ENCODE measurements at places on chromosomes 3 and 15. TPM values are rescaled to one million over a fixed set of nuclear protein-coding genes. Genes with fewer than 3 reads are reported as not detected.

DNA sequence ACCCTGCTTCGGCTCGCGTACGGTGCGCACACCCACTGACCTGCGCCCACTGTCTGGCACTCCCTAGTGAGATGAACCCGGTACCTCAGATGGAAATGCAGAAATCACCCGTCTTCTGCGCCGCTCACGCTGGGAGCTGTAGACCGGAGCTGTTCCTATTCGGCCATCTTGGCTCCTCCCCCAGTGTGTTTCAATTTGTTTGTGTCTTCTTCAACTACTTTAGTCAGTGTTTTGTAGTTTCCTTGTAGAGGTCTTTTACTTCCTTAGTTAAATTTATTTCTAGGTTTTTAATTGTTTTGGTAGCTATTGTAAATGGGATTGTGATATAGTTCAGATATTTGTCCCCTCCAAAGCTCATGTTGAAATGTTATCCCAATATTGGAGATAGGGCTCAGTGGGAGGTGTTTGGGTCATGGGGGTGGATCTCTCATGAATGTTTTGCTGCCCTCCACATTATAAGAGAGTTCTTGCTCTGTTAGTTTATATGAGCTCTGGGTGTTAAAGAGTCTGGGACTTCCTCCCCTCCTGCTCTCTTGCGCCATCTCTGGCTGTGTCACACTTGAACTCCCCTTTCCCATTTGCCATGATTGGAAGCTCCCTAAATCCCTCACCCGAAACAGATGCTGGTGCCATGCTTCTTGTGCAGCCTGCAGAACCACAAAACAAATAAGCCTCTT is 304.4 kb downstream of the DOCK3 start:
- DNase-seq, result no peak
- H3K27ac ChIP-seq, result no peak overlapping the region
- H3K4me3 ChIP-seq, result no peak overlapping the region
- H3K36me3 ChIP-seq, result no peaks in the 10 kb centered on the region
- no peaks in the 10 kb centered on the region for H3K27me3 ChIP-seq

GRCh38 chr15:40558952-40559742 is 5.7 kb downstream of the CCDC32 start:
- DNase-seq, result no peak
- peaks cover 11% of the 10 kb centered on the region for H3K4me1 ChIP-seq
- peaks cover 6% of the 10 kb centered on the region for H3K36me3 ChIP-seq
- no peaks in the 10 kb centered on the region for H3K27me3 ChIP-seq

- peaks cover 8% of the 10 kb centered on the region for H3K27me3 ChIP-seq
- H3K4me1 ChIP-seq, result peaks cover 4% of the 10 kb centered on the region
- no peaks in the 10 kb centered on the region for H3K36me3 ChIP-seq
- no peak overlapping the region for H3K27ac ChIP-seq
- no peak overlapping the region for H3K4me3 ChIP-seq
- DNase-seq, result no peak
Measured at GRCh38 chr15:83249030-83249343, 35.5 kb downstream of the BNC1 start.

DNA sequence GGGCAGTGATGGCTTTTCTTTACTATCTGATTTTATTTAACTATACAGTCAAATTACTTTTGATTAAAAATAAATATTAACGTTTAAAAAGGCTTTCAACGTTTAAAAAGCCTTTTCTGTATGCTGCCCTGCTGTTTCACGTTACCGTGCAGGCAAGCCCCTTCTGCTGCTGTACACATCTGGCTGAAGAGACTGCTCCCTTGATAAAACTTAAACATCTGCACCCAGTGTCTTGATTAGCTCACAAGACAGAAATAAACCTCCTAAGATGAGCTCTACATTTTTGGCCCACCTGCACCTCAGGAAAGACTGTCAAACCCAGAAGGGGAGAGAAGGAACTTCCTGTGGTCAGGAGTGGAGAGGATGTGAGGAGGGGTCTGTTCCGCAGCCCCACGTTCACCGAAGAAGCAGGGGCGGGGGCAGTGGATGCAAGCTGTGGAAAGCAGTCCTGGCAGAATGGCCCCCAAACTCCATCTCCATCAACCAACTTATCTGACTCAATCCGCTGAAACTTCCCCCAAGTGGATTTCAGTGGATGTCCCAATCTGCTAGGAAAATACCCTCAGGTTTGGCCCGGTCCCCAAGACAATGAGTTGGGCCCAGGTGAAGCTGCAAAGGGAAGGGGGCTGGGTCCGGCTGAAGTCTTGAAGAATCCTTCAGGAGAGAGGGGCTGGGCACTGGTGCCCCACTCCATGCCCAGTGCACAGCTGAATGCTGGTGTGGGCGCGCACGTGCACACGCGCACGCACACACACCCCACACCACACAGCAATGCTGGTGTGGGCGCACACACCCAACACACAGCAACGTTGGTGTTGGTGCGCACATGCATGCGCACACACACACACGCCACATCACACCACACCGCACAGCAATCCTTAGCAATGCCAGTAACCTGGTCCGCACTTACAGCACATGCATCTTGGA is 88.6 kb downstream of the LRIG1 start:
- no peak for DNase-seq
- no peak overlapping the region for H3K27ac ChIP-seq
- H3K4me3 ChIP-seq, result no peak overlapping the region
- H3K4me1 ChIP-seq, result peaks cover 11% of the 10 kb centered on the region

GRCh38 chr3:51340013-51340829 is 44.9 kb upstream of the MANF start:
- H3K4me1 ChIP-seq, result peaks cover 23% of the 10 kb centered on the region
- H3K36me3 ChIP-seq, result no peaks in the 10 kb centered on the region

GRCh38 chr3:77039606-77040171 is at the start of gene ROBO2:
ROBO2 (plus strand) TSS chr3:77040099; CDS start chr3:77040786, 687 bp downstream.
- no peak for DNase-seq
- H3K4me1 ChIP-seq, result peaks cover 8% of the 10 kb centered on the region
- peaks cover 15% of the 10 kb centered on the region for H3K27me3 ChIP-seq
- no peak within 1 kb of the TSS for H3K27ac ChIP-seq
- H3K4me3 ChIP-seq, result peak within 1 kb of the TSS; percentile 60
- no peaks in the 10 kb centered on the region for H3K36me3 ChIP-seq

DNA sequence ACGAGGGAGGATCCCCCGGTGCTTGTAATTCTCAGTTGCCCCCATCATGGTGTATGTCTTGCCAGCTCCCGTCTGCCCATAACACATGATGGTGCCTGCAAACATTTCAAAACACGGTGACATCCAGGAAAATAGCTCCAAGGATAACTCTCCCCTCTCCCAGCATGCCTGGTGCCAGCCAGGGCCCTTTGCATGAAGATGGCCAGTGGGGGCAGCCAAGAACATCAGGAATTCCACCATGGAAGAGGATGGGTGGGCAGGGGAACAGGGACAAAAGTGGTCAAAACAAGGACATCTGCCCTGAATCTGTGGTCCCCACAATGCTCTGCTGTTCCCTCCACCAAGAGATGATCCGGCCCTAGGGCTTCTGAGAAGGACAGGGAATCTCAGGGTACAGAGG is 9.0 kb downstream of the KIF9 start:
- H3K27me3 ChIP-seq, result no peaks in the 10 kb centered on the region
- no peak for DNase-seq
- no peaks in the 10 kb centered on the region for H3K36me3 ChIP-seq
- H3K4me3 ChIP-seq, result no peak overlapping the region
- H3K4me1 ChIP-seq, result no peaks in the 10 kb centered on the region

DNA sequence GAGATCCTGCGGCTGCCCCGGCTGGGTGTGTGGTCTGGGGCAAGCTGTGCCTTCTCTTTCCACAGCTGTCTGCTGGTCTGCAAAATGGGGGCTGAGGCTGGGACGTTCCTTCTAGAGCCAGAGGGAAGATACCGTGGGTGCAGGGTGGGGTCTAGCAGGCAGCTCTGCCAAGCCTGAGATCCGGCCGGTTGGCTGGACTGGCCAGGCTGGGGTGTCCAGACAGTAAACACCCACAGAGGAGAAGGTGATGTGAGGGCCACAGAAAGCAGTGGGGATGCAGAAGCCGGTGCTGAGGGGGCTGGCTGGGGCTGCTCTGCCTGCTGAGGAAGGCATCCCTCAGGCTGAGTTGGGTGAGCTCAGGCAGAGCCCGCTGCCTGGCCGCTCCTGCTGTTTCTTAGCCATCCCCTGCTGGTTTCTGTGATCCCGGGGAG is 46.1 kb downstream of the FBLN2 start:
- peaks cover 18% of the 10 kb centered on the region for H3K4me1 ChIP-seq
- no peak overlapping the region for H3K4me3 ChIP-seq
- no peaks in the 10 kb centered on the region for H3K27me3 ChIP-seq
- DNase-seq, result no peak
- no peak overlapping the region for H3K27ac ChIP-seq

GRCh38 chr3:46300461-46300789 is 53.5 kb upstream of the CCR2 start:
- no peaks in the 10 kb centered on the region for H3K27me3 ChIP-seq
- H3K4me1 ChIP-seq, result peaks cover 18% of the 10 kb centered on the region
- H3K4me3 ChIP-seq, result no peak overlapping the region
- no peaks in the 10 kb centered on the region for H3K36me3 ChIP-seq

- H3K36me3 ChIP-seq, result no peaks in the 10 kb centered on the region
- no peak overlapping the region for H3K27ac ChIP-seq
- no peak for DNase-seq
Measured at GRCh38 chr3:13670292-13670691, 121.4 kb downstream of the FBLN2 start.

- no peak for DNase-seq
- no peak overlapping the region for H3K4me3 ChIP-seq
- peaks cover 1% of the 10 kb centered on the region for H3K36me3 ChIP-seq
- no peaks in the 10 kb centered on the region for H3K27me3 ChIP-seq
- no peaks in the 10 kb centered on the region for H3K4me1 ChIP-seq
Measured at GRCh38 chr3:195221015-195221853, 49.7 kb downstream of the XXYLT1 start.

DNA sequence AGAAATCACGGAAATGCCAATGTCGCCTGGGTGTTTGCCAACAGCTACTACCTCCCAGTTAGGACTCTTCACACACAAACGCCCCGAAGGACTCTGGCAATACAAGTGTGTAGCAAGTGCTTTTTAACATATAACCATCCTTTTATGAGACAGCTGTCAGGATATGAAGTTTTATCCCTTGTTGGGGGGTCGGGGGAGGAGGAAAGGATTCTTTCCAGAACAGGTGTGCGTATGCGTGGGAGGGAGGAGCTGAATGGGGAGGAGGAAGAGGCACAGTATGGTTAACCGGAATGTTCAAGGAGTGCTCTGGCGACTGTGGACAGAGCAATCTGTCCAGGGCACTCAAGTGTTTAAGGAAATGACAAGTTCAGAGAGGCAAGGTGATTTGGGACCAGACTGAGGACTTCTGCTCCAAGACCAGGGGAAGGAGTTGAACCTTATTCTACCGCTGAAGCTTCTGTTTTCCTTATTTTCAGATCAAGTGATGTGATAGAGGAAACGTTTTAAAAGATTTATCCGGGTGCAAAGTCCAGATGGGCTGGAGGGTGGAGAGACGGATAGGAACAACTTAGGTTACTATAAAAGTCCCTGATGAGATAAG is 1.3 kb downstream of the TSPAN3 start:
- H3K27ac ChIP-seq, result peak overlapping the region; percentile 42
- H3K4me3 ChIP-seq, result peak overlapping the region; percentile 73
- H3K27me3 ChIP-seq, result no peaks in the 10 kb centered on the region

DNA sequence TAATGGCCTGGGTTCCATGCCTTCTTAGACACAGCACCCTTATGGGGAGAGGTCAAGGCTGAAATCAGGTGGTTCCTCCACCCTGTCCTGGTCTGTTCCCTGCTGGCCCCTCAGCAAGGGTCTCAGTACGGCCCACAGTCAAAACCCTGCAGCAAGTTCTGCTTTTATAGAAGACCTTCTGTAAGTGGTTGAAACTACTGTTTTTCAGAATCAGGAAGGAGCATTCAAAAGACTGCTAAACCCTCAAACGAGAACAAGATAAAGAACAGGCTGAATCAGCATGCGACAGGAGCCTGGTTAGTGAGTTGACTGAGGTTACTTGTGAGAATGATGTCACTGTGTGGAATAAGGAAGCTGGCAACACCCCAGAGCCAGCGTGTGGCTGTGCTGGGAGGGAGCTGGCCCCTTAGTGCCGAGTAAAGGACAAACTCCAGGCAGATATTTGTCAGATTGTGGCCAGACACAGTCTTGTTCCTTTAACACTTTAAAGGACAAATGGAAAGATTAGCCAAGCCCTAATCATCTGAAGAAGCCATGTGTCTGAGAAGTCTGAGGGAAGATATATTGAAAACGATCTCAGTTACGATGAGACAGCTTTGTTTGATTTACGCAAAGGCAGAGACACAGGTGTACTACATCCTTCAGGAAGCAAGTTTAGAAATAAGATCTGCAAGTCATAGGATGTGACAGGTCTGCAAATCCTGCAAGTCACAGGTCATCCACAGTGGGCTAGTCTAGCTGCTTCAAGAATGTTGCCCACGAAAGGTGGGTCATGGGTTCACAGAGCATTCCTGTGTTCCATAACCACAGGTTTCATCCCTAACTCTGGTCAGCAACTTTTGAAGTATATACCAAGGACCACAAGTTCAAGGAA is 54.0 kb downstream of the B3GNT5 start:
- no peaks in the 10 kb centered on the region for H3K27me3 ChIP-seq
- H3K27ac ChIP-seq, result no peak overlapping the region
- H3K4me1 ChIP-seq, result peaks cover 15% of the 10 kb centered on the region
- DNase-seq, result no peak

GRCh38 chr3:182735672-182736071 is 57.6 kb upstream of the ATP11B start:
- DNase-seq, result no peak
- H3K4me1 ChIP-seq, result peaks cover 20% of the 10 kb centered on the region
- H3K27me3 ChIP-seq, result no peaks in the 10 kb centered on the region
- no peaks in the 10 kb centered on the region for H3K36me3 ChIP-seq

GRCh38 chr3:37463163-37463562 is 288.8 kb upstream of the LRRFIP2 start:
- DNase-seq, result no peak
- no peak overlapping the region for H3K27ac ChIP-seq
- H3K27me3 ChIP-seq, result peaks cover 12% of the 10 kb centered on the region
- H3K4me1 ChIP-seq, result no peaks in the 10 kb centered on the region
- no peaks in the 10 kb centered on the region for H3K36me3 ChIP-seq

GRCh38 chr15:100720406-100720967 is 118.1 kb downstream of the ASB7 start:
- no peaks in the 10 kb centered on the region for H3K36me3 ChIP-seq
- H3K4me3 ChIP-seq, result no peak overlapping the region
- H3K27me3 ChIP-seq, result no peaks in the 10 kb centered on the region
- DNase-seq, result no peak
- H3K27ac ChIP-seq, result peak overlapping the region; percentile 100
- H3K4me1 ChIP-seq, result peaks cover 44% of the 10 kb centered on the region

DNA sequence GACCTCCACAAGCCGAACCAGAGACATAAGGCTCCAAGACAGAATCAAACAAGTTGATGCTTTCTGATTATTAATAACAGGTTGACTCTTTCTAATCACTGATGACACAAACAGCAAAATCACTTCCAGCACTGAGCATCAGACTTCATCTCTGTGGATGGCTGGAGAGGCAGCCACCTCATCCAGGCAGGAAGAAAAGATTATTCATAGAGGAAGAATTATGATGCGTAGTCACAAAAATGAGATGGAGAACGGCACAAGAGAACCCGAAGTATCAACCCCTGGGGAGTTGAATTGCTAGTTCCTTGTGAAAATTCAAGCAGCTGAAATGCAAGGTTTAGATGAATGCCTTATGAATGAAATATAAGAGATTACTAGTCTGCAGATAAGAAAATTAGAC is 49.9 kb upstream of the LMCD1 start:
- no peaks in the 10 kb centered on the region for H3K36me3 ChIP-seq
- no peaks in the 10 kb centered on the region for H3K4me1 ChIP-seq
- H3K4me3 ChIP-seq, result no peak overlapping the region
- H3K27ac ChIP-seq, result no peak overlapping the region
- no peak for DNase-seq

The LRTM1 gene
- polyA plus RNA-seq, result not detected

The ZCWPW2 gene
- polyA plus RNA-seq, result 0.58 TPM

The HIGD2B gene
- not detected for polyA plus RNA-seq

The IL5RA gene
- polyA plus RNA-seq, result not detected

The ARID3B gene
- polyA plus RNA-seq, result 3.6 TPM

The TMC3 gene
- polyA plus RNA-seq, result not detected

The PLAAT1 gene
- polyA plus RNA-seq, result 0.57 TPM

The CGNL1 gene
- 0.07 TPM for polyA plus RNA-seq

The ITGA11 gene
- polyA plus RNA-seq, result not detected

The IQCF5 gene
- polyA plus RNA-seq, result not detected

The MELTF gene
- 6.0 TPM for polyA plus RNA-seq
